ENCODE measurements at places on chromosomes 12 and 14.

GRCh38 chr14:22569106-22569736 is 19.8 kb downstream of the DAD1 start:
- no peak for DNase-seq

- no peak for DNase-seq
Measured at GRCh38 chr12:109153821-109154441, 37.5 kb downstream of the ACACB start.

GRCh38 chr14:70856851-70857495 is 47.7 kb upstream of the MAP3K9 start:
- no peak for DNase-seq

- DNase-seq, result no peak
Measured at GRCh38 chr14:29236401-29236800, 469.8 kb downstream of the FOXG1 start.

- no peak for DNase-seq
Measured at GRCh38 chr12:87783467-87783866, 245.7 kb downstream of the C12orf50 start.

- no peak for DNase-seq
Measured at GRCh38 chr12:52067081-52067374, 2.8 kb upstream of the ATG101 start.

DNA sequence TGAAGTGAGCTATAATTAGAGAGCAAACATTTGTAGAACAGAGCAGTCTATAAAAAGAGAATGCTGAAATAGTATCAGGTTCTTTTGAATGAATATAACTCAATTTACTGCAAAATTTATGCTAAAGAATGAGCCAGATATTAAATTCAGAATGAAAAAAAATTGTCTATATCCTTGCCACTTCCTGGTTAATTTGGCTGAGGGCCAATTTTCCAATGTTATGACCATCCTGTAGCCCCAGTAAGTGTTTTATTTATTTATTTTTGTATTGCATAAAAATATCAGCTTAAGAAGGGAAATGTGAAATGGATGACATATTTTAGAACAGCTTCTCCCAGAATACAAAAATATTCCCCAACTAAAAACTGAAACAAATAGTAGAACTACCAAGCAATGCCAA is 263.4 kb downstream of the SOX5 start:
- no peak for DNase-seq

- DNase-seq, result no peak
Measured at GRCh38 chr12:47652521-47653234, 53.2 kb downstream of the RPAP3 start.

- DNase-seq, result no peak
Measured at GRCh38 chr12:127336416-127336815, 930.6 kb upstream of the TMEM132C start.

DNA sequence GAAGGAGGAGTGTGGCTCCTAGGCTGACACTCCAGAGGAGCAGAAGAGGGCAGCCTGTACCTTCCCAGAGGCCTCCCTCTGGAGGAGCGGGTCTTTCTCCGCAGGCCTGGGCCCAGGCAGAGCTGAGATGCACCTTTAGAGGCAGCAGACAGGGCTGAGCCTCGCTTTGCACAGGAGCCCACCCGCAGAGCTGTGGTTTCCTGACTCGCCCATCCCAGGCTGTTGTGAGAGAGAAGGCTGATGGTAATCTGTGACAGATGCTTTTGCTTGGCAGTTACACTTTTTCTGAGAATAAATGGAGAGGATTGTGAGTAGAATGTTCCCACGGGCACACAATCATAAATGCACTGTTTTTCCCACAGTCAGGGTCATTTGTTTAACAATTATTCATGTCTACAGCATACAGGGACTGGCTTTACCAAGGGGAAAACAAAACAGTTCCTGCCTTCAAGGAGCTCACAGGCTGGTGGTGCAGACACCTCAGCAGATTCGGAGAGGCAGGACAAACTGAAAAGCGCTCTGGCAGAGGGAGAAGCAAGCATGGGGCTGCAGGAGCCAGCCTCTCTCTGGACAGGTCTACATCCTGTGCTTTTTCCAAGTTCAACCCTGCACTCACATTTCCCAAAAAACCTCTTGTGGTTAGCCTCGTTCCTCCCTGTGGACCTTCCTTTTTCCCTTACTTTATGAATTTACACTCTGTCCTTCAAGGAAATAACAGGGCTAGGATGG is 13.9 kb downstream of the EVL start:
- DNase-seq, result no peak

- no peak for DNase-seq
Measured at GRCh38 chr12:123010681-123011080, 30.2 kb downstream of the ARL6IP4 start.

GRCh38 chr12:47286676-47287075 is 206.9 kb upstream of the AMIGO2 start:
- DNase-seq, result no peak

DNA sequence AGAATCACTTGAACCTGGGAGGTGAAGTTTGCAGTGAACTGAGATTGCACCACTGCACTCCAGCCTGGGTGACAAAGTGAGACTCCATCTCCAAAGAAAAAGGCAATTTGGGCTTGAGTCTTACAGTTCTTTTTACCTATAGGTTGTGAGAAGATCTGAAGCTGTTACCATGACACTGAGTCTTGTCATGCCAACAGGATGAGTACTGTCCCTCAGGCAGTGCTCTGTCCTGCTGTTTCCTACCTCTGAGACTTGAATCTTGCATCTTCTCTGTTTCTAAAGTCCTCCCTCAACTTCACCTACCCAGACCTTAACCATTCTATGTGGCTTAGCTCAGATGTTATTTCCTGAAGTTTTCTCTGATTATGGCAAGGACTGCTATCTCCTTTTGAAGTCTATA is 400.8 kb upstream of the PRICKLE1 start:
- no peak for DNase-seq

DNA sequence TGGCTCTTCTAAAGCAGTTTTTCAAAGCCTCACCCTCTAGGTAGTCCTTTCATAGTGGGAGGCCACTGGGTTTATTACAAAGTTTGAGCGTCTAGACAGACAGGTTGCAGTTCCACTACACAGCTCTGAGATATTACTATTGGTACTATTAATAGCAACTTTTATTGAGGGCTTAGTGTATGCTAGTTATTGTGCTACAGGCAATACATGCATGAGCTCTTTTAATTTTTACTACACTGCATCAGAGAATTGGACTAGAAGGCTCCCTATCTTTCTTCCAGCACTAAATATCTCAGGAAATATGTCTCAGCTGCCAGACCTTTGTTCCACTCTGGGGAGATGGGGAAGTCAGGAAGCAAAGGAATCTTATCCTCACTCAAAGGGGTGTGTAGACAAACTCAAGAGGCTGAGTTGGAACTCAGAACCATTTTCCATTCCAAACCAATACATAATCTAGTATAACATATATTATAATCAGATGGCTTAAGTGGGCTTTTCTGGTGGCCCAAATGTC is 161.8 kb upstream of the SLC38A2 start:
- no peak for DNase-seq

DNA sequence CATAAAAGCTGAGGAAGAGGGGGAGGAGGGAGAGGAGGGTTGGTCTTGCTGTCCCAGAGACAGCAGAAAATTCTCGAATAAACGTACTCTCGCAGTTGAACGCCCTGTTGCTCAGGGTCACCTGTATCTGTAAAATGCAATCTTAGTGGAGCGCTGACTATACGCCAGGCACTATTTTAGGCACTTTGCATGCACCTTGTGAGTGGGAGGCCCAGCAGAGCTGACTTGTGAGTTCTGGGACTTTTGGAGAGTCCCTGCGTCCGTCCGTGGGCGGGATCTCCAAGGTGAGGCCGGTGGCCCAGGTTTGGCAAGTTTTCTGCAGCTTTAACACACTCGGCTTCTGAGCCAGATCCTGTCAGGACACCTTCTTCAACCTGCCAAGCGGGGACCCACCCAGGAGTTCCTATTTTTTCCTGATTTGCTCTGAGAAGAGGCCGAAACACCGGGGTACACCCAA is 32.5 kb upstream of the PLEKHG6 start:
- DNase-seq, result no peak

DNA sequence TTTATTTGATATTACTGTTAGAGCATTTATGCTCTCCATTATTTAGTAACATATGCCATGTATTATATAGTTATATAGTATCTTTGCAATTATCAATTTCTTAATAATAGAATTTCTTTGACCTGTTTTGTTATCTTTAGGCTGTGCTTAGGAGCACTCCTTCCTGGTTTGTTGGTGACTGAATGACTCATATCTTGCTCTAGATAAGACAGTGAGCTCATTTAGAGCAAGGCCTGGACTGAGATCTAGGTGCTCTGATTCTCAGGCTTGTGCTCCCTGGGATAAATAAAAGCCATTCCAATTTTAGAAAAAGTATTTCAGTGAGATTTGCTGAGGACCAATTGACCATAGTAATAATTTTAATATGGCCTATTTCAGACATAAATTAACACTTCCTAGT is 951.2 kb downstream of the FLRT2 start:
- DNase-seq, result no peak

DNA sequence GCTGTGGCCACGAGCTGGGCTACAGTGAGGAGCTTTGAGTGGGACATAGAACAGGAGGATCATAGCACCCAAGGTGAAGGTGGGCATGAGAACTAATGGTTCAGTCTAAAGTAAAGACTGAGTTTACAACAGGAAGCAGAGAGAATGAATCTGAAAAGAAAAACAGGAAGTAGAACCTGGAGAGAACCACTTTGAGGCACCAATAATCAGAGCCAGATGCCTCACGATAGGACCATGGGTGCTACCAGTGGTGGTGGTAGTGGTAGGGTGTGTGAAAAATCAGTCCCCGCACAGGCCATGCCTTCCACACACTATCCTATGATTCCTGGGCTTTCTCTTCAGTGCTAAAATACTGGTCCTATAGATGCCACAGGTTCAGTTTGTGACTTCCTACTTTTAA is 293.6 kb downstream of the AKAP6 start:
- no peak for DNase-seq

DNA sequence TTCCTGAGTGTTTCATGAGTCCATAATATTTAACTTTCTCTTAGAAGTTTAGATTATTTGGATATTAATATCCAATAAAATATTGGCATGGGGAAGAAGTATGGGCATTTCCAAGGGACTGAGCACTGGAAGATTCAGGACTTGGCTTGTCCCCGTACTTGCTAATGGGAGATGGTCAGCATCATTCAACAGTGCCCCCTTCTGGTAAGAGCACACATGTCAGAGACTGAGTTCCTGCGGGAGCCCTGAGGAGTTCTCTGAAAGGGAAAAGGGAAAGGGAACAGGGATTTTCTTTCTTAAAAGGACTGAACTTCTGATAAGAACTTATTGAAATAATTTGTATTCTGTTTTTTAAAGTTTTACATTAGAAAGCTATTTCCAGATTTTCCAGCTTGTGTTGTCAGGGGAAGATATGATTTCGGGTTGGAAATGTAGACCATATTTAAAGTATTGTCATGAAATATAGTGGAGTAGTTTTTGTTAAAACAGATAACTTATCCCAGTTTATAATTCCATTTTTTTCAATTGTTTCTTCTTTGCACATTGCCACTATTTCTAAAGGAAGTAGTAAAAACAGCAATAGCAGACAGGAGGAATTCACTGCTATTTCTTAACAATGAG is 59.8 kb upstream of the C12orf71 start:
- peak; percentile 68 for DNase-seq

DNA sequence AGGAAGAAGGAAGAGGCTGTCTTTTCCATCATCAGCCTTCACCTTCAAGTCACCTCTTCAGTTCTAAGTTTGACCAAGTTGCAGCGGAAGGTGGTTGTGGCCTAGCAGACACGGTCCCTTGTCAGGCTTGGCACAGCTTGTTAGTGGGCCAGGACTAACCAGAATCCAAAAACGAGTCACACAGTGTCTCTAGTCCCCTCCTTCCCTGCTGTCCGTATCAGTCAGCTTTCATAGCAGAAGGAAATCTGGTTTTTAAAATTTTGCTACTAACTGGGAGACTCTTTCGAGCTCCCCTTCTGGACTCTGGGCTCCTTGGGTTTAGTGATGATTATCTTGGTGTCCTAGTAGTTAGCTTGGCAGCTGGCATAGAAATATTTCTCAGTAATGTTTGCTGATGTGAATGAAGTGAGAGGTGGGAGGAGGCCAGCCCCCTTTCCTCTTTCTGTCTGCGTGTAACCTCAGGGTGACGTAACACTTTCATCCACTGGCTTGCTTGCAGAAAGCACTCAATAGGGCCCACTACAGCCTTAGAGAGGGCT is 3.8 kb downstream of the ETV6 start:
- no peak for DNase-seq

GRCh38 chr12:94941440-94941862 is 62.0 kb downstream of the NDUFA12 start:
- peak; percentile 42 for DNase-seq

DNA sequence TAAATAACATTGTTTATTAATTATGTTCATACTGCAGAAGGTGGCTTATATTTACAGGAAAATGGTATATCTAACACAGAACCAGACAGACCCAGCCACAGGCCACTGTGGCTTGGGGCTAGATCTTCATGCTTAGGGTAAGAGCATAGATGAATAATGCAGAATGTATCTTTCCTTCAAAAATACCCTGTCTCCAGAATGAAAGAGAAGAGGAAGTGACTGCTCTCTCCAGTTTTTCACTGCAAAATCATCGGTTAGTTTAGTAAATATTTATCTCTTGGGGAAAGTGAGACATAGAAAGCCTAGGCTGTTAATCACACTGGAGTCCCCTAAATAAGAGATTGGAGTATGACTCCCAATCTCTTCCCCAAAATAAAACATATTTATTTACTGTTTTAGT is 453.7 kb downstream of the NAV3 start:
- DNase-seq, result no peak

DNA sequence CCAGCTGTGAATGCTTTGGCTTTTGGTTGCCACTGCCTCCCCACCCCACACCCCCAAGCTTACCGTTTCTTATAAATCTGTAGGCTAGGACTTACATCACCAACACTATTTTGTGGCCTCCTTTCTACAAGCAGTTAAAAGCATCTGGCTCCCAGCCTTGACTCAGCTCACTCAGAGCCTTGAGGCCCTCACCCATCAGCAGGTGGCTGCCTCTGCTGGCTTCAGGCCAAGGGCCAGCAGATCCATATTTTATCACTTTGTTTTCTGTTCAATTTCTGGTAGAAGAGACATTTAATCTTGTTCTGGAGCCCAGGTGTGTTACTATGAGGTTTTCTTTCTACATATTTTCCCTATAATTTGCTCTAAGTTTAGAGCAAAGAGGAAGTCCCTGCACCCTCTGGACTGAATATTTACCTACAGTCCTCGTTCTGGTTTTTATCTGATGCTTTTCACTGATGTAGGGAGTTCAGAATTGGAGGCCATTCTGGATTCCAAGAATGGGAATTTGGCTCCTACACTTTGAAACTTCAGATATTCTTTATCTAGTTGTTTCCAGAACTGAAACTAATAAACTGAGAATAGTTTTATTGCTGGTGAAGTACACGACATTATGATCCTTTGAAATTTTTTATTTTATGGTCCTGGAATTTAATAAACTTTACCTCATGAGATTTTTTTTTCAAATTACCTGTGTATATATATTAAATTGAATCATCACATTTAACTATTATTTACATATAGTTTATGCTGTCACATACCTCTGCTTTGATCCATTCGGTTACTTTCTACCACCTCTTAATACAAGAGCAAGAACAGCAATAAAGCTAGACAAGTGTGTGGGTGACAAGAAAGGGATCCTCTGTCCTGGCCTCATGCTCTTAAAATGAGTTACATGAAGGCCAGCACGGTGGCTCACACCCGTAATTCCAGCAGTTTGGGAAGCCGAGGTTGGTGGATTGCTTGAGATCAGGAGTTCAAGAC is 22.2 kb downstream of the PLBD1 start:
- no peak for DNase-seq

- DNase-seq, result peak; percentile 25
Measured at GRCh38 chr14:82710267-82710841, 1176.7 kb upstream of the SEL1L start.

Data from glomerular endothelial cell (primary cell).